ENCODE measurements at places on chromosomes 2 and 18. TPM values are rescaled to one million over a fixed set of nuclear protein-coding genes. Genes with fewer than 3 reads are reported as not detected.

Gene UXS1
- total RNA-seq = 36.1 TPM

Gene MROH2A
- not detected for total RNA-seq

Gene CAPN10
- 29.1 TPM for total RNA-seq

Gene EFHD1
- total RNA-seq = 0.47 TPM

Gene FOXI3
- not detected for total RNA-seq

Gene MAP3K2
- total RNA-seq = 14.4 TPM

Gene SDC1
- 0.47 TPM for total RNA-seq

Gene ZBTB14
- total RNA-seq = 10.9 TPM

Gene RTKN
- 9.0 TPM for total RNA-seq

Gene PREB
- 50.9 TPM for total RNA-seq

Gene CASP10
- total RNA-seq = 21.8 TPM

Gene KRTCAP3
- not detected for total RNA-seq

Gene SIX3
- total RNA-seq = not detected

Gene HOXD1
- total RNA-seq = 1.8 TPM

Gene SERPINB2
- 30.7 TPM for total RNA-seq

Gene NAT8
- total RNA-seq = not detected

Gene BIN1
- 68.0 TPM for total RNA-seq
